ENCODE measurements at places on chromosomes 13 and 19.

DNA sequence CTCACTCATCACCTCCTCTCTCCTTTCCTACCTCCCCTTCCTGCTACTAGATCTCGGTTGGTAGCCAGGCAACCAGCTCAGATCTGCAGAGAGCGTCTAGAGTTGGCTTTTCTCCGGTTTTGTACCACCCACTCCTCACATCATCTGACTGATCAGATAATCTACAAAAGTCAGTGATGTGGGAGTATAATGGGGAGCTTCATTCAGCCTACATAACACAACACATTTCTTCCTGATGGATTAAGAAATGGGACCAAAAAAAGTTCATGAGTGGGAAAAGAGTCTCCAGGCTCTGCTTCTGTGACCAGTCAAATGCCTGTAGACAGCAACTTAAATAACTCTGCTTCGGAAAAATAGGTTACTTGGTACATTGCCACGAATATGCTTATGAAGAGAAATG is 279.8 kb downstream of the DCLK1 start:
- no peak overlapping the region for H3K4me3 ChIP-seq
- no peaks in the 10 kb centered on the region for H3K4me1 ChIP-seq
- DNase-seq, result no peak

- no peaks in the 10 kb centered on the region for H3K4me1 ChIP-seq
- peaks cover 8% of the 10 kb centered on the region for H3K27me3 ChIP-seq
- no peak overlapping the region for H3K27ac ChIP-seq
- H3K4me3 ChIP-seq, result no peak overlapping the region
Observed at GRCh38 chr13:110116072-110116487, 190.9 kb downstream of the COL4A1 start.

DNA sequence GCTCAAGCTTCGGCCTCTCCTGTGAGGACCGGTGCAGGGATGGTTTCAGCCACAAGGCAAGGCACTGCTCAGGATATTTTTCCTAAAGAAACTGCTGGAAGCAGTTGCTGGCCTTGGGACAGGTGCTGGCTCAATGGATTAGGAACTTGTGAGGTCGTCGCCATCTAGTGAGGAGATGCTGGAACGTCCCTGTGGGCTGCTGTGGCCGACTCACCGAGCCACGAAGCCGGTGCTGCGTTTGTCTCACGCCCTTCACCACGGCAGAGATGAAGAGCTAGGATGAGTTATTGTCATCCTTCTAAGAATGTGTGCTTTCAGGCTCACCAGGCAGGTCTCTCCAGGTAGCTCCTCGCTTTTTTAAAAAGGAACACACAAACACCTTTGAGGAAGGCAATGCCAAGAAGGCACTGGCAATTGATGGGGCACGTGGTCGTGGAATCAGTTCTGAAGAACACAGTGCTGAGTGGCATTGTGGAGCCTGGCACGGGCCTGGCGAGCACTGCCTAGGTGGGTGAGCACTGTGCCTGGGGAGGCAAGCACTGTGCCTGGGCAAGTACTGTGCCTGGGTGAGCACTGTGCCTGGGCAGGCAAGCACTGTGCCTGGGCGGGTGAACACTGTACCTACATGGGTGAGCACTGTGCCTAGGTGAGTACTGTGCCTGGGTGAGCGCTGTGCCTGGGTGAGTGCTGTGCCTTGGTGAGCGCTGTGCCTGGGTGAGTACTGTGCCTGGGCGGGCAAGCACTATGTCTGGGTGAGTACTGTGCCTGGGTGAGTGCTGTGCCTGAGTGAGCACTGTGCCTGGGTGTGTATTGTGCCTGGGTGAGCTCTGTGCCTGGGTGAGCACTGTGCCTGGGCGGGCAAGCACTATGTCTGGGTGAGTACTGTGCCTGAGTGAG is 140.4 kb downstream of the TEX29 start:
- H3K4me3 ChIP-seq, result no peak overlapping the region
- H3K27me3 ChIP-seq, result no peaks in the 10 kb centered on the region
- no peaks in the 10 kb centered on the region for H3K36me3 ChIP-seq
- no peak for DNase-seq
- H3K4me1 ChIP-seq, result peaks cover 7% of the 10 kb centered on the region
- H3K27ac ChIP-seq, result no peak overlapping the region

GRCh38 chr19:9916719-9917118 is 19.6 kb downstream of the OLFM2 start:
- DNase-seq, result no peak
- no peaks in the 10 kb centered on the region for H3K36me3 ChIP-seq
- H3K4me1 ChIP-seq, result peaks cover 23% of the 10 kb centered on the region
- no peak overlapping the region for H3K27ac ChIP-seq
- peaks cover 79% of the 10 kb centered on the region for H3K27me3 ChIP-seq

Data from spleen (tissue), 13 donors.